ENCODE measurements at places on chromosomes 16 and 17.

GRCh38 chr17:44222112-44222869, 2.8 kb upstream of the UBTF start:
- DNase-seq = no peak

GRCh38 chr16:85386467-85387170, 226.5 kb upstream of the GSE1 start:
- DNase-seq = no peak

DNA sequence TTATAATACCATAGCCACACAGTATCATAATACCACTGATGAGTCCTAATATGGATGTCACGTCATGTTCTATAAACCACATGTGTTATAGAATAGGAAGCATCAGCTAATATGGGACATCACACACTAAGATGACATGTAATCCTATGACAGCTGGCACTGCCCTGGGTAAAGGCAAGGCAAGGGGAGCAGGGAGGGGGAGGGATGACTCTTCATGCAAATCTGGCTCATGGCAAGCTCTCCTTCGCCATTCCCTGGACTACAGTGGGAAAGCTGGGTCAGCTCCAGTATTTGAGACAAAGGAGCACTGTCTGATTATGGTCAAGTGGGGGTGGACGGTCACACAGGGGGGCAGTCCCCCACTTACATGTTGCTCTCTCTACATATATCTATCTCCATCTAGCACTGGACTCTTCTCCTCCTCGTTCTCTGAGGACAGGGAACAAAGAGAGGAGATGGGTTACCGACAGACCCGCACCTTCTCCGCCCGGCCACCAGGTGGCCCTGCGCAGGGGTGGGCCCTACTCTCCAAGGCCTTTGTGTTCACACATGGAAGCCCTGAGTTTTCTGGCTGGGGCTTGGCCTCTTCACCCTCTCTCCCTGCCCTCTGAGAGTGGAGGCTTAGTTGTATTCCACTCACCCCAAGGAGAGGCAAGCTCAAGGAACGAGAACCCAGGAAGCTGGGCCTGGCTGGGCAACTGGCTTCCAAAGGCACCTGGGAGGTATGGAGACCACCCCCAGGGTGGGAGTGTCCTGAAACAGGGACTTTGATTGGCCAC, 23.4 kb upstream of the MPO start:
- DNase-seq = no peak

- no peak for DNase-seq
Measured at GRCh38 chr16:83244057-83244456, 563.7 kb upstream of the HSBP1 start.

DNA sequence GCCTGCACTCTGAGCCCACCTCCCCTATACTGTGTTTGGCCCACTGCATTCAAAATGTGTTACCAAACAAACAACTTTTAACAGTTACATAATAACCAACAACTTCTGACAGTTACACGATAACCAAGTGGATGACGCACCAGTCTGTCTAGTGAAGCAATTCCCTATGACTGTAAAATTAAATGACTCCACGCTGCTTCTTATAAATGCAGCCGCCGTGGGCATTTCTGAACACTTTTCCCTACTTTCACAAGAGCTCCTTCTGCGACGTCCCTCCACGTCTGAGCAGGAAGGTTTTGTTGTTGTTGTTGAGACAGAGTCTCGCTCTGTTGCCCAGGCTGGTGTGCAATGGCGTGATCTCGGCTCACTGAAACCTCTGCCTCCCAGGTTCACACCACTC, 27.6 kb downstream of the ZNF276 start:
- DNase-seq = no peak

- DNase-seq = no peak
Measured at GRCh38 chr17:82662711-82663261, 14.5 kb upstream of the WDR45B start.

DNA sequence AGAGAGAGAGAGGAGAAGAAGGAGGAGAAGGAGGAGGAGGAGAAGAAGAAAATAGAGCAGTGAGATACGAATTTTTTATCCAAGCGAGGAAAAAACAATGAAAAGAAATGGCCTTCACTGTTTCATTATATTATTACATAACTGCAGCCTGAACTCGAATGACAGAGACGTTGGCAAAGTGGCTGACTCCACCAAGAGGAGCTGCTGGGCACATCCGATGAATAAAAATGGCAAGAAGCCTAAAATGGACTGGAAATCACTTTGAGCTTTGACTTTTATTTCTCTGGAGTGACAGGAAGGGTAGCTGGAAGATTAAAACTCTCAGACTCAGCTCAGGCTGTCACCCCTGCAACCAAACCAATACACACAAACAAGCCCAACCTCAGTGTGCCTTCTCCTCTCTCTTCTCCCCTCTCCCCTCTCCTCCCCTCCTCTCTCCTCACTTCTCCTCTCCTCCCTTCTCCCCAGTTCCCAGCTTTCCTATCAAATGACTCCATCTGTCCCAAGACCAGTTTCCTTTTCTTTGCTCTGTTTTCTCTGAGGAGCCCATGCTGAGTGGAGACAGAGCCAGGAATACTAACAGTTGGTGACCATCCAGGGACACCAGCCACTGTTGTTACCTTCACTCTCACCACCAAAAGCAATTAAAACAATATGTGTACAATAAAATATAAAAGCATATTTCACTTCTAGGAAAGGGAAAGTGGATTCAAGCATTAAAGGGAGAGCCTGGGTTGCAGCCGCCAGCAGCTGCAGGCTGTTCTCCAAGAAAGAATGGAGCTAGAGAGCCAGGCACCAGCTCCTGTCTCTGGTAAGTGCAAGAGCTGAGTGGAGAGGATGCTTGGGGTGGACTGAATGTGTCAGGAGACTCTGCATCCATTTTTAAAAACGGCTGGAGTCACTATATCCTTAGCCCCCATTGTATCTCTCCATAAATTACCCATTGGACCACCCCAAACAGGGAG, 51.2 kb downstream of the SOX9 start:
- DNase-seq = no peak

- DNase-seq = no peak
Measured at GRCh38 chr16:52827456-52827855, 225.2 kb downstream of the CHD9NB start.

GRCh38 chr17:10738521-10739258, 8.9 kb upstream of the TMEM220 start:
- no peak for DNase-seq

DNA sequence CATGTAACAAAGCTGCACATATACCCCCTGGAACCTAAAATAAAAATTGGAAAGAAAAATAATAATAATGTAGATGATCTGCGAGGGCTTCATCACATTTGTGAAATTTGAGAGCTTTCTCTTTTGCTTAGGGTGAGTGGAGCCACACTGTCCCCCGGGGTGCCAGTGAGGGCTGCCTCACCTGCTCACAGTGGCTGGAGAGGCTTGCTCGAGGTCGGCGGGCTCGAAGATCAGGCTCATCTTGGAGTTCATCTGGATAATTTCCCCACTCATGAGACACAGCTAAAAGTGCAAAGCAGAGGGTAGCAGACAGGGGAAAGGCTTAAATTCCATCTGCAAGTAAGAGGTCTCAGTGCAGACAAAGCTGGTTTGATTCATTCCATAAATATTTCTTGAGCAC, 123.8 kb downstream of the DNAH3 start:
- DNase-seq = no peak

- no peak for DNase-seq
Measured at GRCh38 chr17:34567691-34568465, 11.5 kb upstream of the TMEM132E start.

- DNase-seq = no peak
Measured at GRCh38 chr16:28983644-28984043, 1.2 kb upstream of the LAT start.

GRCh38 chr17:77306790-77307478, 166.2 kb downstream of the SEC14L1 start:
- DNase-seq = no peak

- no peak for DNase-seq
Measured at GRCh38 chr17:48351911-48352332, 78.1 kb downstream of the SKAP1 start.

DNA sequence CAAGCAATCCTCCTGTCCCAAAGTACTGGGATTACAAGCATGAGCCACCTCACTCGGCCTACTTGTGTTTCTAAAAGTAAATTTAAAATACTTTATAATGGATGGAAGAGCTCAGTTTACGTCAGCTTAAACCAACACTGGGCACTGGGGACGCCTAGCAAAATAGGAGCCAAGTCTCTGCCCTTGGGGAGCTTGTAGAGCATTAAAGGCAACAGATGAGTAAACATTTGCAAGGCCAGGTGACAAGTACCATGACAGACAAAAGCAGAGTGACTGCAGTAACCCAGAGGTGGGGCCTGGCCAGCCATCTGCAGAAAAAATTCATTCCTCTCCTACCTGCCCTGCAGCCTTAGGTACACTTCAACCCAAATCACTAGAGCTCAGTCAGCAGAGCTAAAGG, 12.1 kb upstream of the NLK start:
- DNase-seq = no peak

- DNase-seq = no peak
Measured at GRCh38 chr17:38926293-38927070, 1.1 kb downstream of the LASP1NB start.

- no peak for DNase-seq
Measured at GRCh38 chr17:15278380-15278779, 13.3 kb upstream of the PMP22 start.

GRCh38 chr16:87762071-87762571, 3.7 kb downstream of the KLHDC4 start:
- no peak for DNase-seq

- no peak for DNase-seq
Measured at GRCh38 chr17:39702901-39703893, 3.3 kb downstream of the ERBB2 start.

GRCh38 chr16:84291226-84291625, 3.5 kb upstream of the WFDC1 start:
- no peak for DNase-seq

DNA sequence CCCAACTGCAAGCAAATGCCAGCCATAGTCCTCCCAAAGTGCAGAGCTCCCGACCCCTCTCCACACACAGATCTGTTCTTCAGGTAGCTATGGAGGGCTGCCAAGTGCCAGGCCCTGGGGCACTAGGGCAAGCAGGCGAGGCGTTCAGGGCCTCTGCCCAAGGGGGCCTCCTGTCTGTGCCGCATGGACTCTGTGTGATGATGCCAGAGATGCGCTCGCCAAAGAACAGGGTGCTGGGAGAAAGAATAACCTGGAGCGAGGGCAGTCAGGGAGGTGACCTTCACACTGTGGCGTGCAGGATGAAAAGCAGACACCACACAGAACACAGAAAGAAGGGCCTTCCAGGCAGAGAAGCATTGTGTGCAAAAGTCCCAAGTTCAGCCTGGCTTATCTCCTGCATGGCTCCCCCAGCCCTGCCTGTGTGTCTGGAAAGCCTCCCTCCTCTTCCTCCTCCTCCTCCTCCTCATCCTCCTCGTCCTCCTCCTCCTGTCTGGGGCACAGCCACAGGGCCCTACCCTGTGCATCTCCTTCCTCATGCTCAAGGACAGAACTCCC, 44.2 kb downstream of the PEMT start:
- no peak for DNase-seq

- no peak for DNase-seq
Measured at GRCh38 chr17:7139400-7139799, 24.8 kb upstream of the ASGR2 start.

GRCh38 chr17:77400445-77400870, 259.7 kb downstream of the SEC14L1 start:
- no peak for DNase-seq

- no peak for DNase-seq
Measured at GRCh38 chr16:72727565-72727964, 320.4 kb downstream of the ZFHX3 start.

DNA sequence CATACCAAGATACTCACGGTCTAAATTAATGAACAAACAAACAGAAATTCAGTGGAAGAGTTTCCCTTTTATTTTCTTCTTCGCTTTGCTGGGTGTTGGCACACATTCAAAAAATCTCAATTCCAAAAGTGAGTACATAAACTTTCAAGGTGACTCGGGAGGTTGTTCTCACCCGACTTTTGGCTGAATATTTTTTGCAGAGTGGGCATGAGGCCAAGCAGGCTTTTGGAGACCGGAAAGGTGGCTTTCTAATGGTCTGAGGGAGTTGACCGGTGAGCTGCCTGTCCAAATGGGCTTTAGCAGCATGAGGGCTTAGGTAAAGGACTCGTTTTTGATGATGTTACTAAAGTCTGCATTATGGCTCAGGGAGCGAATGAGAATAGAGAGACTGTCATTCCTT, 318.7 kb downstream of the CPPED1 start:
- no peak for DNase-seq

- DNase-seq = no peak
Measured at GRCh38 chr17:5553479-5553878, 30.8 kb downstream of the NLRP1 start.

DNA sequence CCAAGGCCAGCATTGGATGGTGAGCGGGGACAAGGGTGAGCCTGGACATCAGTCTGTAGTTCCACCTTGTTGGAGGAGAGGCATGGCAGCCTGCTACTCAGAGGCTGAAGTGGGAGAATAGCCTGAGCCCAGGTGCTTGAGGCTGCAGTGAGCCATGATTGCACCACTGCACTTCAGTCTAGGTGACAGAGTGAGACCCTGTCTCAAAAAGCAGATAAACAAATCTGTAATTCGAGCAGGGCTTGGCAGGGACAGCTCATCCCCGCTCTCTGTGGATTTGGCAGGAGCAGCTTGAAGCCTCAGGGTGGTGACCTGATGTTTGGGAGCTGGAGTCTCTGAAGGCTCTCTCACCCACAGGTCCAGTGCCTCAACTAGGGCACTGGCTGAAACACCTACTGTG, 38.6 kb upstream of the ZCCHC14 start:
- no peak for DNase-seq

DNA sequence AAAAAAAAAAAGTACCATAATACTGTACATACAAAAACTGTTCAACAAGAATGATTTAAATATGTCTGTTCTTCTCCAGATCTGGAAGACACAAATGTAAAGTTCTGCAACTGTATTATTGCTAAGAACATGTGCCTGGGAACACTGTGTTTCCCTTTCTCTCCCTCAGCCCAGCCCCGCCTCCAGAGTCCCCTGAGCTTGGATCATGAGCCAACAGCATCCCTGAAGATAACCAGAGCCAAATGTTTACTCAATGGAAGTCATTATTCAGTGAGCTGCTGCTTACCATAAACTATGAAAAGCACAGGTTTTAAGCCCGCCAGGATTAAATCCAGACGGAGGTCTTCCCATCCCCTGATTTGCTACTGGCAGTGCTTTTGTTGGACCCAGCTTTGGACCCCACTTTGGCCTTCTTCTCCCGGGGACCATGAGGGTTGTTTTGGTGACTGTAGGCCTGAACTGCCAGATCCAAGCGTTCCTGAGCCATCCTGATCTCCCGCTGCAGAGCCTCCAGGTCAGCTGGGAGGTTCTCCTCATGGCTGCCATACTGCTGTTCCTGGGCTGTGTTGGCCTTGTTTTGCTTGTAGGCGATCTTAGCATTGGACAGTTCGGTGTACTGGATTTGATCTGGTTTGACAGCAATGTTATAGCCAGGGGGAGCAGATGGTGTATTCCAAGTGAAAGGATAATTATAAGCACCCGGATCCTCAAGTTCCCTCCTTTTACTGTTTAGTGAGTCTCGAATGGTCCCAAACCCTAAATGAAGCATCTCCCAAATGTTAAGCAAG, 25.6 kb downstream of the GJC1 start:
- no peak for DNase-seq
